Sigmoid colon (tissue), 7 donors: ENCODE measurements at places on chromosomes 12 and 14.

- DNase-seq, result no peak
Observed at GRCh38 chr12:105036937-105037649, 47.2 kb downstream of the ALDH1L2 start.

DNA sequence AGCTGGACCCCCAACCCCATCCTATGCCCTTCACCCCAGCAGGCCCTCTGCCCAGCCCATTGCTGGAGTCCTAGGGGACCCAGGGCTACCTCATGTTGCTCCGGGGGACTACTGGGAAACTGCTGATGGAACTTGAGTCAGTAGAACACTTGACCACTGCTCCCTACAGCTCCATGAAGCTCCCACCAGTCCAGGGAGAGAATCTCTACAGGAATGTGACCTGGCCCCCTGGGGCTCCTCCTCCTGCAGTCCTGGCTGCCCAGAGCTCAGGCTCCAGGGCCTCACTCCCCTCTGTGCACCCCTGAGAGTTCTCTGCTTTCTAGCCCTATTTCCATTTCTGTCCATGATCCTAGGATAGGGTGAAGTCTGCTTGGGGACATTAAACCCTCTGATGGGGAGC lies 10.8 kb upstream of the AQP2 start:
- no peak for DNase-seq

DNA sequence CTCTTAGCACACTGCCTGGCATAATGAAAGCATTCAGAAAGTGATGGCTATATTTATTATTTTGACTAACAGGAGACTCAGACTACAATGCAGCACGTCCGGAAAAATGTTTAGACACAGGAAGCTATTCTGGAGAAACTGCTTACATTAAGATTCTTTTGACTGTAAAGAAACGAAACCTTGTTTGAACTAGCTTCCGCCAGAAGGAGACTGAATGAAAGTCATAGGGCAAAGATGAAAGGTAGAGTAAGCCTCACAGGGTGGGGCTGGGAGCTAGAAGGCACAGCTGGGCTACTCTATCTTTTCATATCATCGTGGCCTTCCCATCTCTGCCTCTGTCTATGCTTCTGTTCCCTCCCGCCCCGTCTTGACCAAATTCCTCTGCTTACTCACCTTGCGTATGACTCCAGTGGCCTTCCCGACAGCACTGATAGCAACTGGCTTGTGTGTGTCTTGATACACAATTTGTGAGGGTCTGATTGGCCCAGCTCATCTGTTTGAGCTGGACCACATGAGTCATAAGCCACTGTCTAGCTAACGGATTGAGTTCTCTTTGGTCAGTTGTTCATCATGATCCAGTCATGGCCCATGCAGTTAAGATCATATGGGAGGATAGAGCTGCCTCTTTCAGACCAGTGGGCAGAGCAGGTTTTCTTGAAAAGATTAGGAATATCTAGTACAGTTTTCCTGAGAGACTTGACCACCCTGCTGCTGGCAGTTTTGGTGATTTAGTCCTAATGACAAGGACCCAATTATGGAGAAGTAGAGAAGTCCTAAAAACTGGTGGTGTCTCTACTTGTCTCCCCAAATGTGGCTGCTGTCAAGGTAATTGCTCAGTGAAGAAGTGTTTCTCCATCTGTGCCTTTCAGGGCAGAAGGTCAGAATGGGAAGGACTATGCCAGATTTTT lies 151.5 kb upstream of the SLC38A2 start:
- no peak for DNase-seq

- no peak for DNase-seq
Observed at GRCh38 chr12:10247436-10248058, 34.9 kb downstream of the GABARAPL1 start.

- peak; percentile 56 for DNase-seq
Observed at GRCh38 chr12:131105351-131105735, 151.6 kb downstream of the ADGRD1 start.

DNA sequence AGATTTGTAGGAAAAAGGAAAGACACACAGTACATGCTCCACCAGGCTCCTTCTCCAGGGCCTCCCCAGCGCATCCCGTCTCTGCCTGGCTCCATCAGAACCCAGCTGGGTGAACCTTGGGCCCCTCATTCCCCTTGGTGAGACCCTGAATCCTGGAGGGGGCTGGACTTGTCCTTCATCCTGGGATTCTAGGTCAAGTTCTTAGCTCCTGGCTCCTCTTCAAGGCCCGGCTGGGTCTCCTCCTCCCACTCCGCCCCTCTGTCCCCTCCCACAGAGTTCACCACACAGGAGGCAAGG lies 49.2 kb downstream of the PSMA6 start:
- no peak for DNase-seq

DNA sequence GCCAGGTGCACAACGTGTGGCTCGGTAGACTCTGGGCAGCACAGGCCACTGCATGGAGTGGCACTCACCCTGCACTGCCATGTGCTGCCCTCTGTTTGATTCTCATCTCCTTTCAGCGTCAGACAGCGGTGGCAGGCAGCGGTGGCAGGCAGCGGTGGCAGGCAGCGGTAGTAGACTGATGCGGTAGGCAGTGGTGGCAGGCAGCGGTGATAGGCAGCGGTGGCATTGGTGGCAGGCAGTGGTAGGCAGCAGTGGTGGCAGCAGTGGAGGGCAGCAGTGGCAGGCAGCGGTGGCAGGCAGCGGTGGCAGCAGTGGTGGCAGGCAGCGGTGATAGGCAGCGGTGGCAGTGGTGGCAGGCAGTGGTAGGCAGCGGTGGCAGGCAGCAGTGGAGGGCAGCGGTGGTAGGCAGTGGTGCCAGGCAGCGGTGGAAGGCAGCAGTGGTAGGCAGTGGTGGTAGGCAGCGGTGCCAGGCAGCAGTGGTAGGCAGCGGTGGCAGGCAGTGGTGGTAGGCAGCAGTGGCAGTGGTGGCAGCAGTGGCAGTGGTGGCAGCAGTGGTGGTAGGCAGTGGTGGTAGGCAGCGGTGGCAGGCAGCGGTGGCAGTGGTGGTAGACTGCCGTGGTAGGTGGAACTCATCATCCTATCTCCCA lies 6.0 kb upstream of the MEG3 start:
- no peak for DNase-seq

- no peak for DNase-seq
Observed at GRCh38 chr14:81178063-81178462, 42.7 kb downstream of the GTF2A1 start.
